ENCODE measurements at places on chromosomes 7 and 10.

DNA sequence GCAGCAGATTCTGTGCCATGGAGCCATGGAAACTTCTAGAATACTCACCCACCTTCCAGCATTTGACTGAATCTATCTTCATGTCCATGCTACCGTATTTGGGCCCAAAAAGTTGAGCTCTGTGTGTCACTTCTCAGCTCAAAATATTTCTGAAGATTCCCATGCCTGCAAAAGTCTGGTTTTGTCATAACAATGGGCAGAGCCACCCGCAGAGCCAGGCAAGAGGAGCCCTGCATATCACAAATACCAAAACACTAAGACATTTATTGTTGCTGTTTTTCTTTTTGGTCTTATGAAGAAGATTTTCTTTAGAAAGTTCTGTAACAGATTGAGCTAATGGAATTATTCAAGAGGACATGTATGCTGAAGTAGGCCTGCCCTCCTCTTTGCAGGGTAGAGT, 68.1 kb downstream of the PRTFDC1 start:
- no peak for DNase-seq

GRCh38 chr10:83512681-83513080, 626.6 kb upstream of the GHITM start:
- no peak for DNase-seq

GRCh38 chr10:122550983-122551382, 9.6 kb upstream of the DMBT1 start:
- no peak for DNase-seq

DNA sequence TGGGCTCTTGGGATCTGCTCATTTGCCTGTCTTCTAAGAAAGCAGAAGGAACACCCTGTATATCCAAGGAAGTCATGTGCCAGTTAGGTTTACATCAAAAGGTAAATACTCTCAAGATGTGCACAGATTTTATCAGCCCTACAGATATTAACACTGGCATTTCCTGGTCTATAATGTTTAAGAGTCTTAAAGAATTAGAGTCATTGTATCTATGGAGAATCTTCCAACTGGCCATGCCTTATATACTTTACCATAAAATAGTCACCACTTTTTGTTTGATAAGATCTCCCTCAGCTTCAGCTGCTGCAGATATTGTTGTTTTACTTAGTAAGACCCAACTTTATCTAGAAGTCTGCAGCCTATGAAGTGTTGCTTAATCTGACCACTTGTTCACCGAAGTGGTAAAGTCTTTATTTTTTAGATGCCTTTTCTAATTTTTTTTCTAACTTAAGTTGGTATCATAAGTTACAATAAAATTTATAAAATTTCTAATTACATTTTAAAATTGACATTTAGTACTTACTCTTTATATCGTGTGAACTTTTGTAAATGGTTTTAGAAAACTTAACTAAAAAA, 58.5 kb downstream of the CPED1 start:
- DNase-seq, result no peak

- DNase-seq, result no peak
Measured at GRCh38 chr7:117385363-117386109, 41.8 kb downstream of the ASZ1 start.

DNA sequence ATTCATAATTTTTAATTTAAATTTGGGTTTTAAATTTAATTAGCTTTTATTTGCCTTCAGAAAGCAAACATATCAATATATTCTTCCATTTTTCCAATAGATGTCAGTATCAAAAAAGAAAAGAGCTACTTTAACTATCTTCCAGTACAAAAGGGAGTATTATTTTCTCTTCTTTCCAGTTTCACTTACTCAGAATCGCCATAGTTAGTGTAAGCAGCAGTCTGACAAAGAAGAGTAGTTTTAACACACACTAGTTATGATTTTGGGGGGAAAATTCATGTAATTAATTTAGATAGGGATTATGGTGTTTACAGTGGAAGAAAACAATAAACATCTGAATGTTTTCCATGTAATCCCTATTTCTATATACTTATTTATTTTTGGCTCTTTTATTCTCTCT, 272.6 kb upstream of the DGKB start:
- no peak for DNase-seq

DNA sequence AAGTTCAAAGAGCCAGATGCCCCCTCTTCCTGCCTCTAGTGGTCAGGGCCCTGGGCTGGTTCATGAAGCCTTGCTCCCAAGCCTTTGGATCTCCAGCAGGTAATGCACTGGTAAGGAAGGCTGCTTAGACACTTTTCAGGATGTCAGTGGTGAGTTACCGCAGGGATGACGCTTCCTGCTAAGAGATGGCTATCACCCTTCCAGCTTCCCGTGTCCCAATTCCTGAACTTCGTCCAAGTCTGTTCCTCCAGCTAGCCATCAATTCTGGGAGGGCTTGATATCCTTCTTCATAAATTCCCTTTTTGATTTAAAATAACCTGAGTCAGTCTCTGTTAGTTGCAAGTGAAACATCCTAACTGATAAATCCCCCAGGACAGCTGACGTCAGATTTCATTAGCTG, 221.2 kb downstream of the PLXNA4 start:
- DNase-seq, result no peak

DNA sequence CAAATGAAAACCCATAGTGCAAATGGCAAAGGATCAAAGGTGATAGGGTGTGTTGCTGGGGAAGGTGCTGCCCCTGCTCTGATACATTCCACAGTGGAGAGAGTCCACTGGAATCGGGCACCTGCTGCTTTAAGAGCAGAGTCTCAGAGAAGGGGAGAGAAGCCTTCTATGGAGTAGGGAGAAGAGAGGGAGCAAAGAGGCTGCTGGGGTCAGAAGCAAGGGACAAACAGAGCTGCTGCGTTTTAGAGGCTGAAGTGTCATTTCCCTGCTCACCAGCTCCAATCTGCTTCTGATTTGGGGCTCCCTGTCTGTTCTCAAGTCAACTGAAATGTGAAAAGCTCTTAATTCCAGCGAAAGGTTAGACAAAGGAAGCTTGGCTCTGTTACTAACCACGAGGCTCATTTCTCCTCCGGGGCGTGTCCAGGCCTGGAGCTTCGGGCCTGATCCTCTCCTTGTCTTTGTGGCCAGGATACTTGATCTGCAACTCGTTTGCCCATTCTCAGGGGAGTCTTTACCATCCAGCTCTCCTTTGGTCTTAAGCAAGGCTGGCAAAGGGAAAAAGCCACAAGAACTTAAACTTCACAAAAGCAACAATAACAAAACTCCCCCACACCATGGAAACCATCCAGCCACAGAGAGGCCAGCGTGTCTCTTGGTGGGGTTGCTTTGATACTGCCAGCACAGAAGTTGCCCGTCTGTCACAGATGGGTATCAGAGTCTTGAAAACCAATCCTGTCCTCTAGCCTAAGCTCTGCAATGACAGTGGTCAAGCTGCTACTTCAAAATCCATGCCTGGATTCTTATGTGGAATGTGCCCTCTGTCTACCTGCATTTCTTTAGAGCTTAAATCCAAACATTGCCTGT, 692.6 kb downstream of the SUGCT start:
- no peak for DNase-seq

GRCh38 chr10:42874713-42875387, 92.3 kb downstream of the BMS1 start:
- DNase-seq, result no peak
